ENCODE measurements at places on chromosomes 7 and 10. TPM values are rescaled to one million over a fixed set of nuclear protein-coding genes. Genes with fewer than 3 reads are reported as not detected.

The AKR1C8 gene
- total RNA-seq: not detected

GRCh38 chr10:14583252-14583651 lies 191.4 kb downstream of the FAM107B start:
- no peaks in the 10 kb centered on the region for H3K27me3 ChIP-seq
- H3K4me1 ChIP-seq: no peaks in the 10 kb centered on the region
- no peak overlapping the region for H3K4me3 ChIP-seq
- no peak for DNase-seq
- H3K27ac ChIP-seq: no peak overlapping the region

The CYP3A5 gene
- total RNA-seq: 3.4 TPM

DNA sequence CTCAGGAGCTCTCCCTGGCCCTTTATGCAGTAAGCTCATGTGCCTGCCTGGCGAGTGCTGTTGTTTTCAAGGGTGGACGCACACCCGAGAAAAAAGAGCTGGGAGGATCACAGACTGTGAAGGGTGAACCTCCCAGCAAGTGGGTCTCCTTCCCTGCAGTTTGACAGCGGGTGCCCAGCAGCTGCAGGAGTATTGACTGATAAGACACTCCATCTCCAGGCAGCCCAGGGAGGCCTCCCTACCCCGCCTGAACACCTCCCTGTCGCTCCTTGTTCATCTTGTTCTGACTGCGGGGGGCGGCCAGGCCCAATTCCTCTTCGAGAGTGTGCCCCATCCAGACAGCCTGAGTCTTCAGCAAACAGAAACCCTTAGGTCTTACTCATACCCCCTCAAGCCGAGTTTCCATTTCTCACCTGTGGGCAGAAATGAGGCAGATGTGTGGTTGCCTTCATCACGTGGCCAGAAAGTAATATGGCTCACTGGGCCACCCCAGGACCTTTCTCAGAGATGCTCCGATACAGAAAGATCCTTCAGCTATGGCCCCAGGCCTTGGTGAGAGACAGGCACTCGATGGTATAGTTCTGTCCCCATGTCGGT lies 17.2 kb downstream of the MDH2 start:
- DNase-seq: no peak
- no peaks in the 10 kb centered on the region for H3K4me1 ChIP-seq
- no peak overlapping the region for H3K27ac ChIP-seq
- peaks cover 12% of the 10 kb centered on the region for H3K36me3 ChIP-seq

- H3K4me1 ChIP-seq: no peaks in the 10 kb centered on the region
- no peaks in the 10 kb centered on the region for H3K36me3 ChIP-seq
- H3K27me3 ChIP-seq: no peaks in the 10 kb centered on the region
- no peak for DNase-seq
- no peak overlapping the region for H3K4me3 ChIP-seq
- H3K27ac ChIP-seq: no peak overlapping the region
Observed at GRCh38 chr10:83289373-83289772, 849.9 kb upstream of the GHITM start.

DNA sequence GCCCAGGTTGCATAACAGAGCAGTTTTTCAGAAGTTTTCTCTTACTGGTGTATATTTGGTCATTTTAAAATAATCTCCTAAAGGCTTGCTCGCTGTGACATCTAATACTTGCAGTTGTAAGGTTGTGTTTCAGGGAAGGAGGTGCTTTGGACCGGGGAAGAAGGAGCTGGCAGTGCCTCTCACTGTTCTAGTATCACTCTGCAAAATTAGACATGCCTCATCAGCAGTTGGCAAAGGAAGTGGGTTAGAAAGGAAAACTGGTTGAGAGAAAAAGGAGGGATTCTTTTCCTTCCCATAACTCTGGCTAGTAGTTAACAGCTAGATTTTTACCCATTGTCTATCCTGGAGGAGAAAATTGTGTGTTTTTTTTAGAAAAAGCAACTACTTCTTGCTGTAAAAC lies 34.8 kb downstream of the CUL1 start:
- H3K27me3 ChIP-seq: no peaks in the 10 kb centered on the region
- H3K4me1 ChIP-seq: peaks cover 2% of the 10 kb centered on the region
- peaks cover 5% of the 10 kb centered on the region for H3K36me3 ChIP-seq
- no peak overlapping the region for H3K27ac ChIP-seq
- no peak for DNase-seq

The SLC13A1 gene
- total RNA-seq: not detected

The PPP1R17 gene
- total RNA-seq: not detected

GRCh38 chr7:100015232-100016214 lies at the start of gene ZKSCAN1:
ZKSCAN1 (plus strand) TSS chr7:100015596; CDS start chr7:100023507, 7,911 bp downstream.
- no peaks in the 10 kb centered on the region for H3K27me3 ChIP-seq
- peak; percentile 93 for DNase-seq
- peak within 1 kb of the TSS; percentile 95 for H3K27ac ChIP-seq
- H3K4me3 ChIP-seq: peak within 1 kb of the TSS; percentile 94
- H3K36me3 ChIP-seq: no peaks in the 10 kb centered on the region
- no peaks in the 10 kb centered on the region for H3K4me1 ChIP-seq

The CYP2C19 gene
- not detected for total RNA-seq

DNA sequence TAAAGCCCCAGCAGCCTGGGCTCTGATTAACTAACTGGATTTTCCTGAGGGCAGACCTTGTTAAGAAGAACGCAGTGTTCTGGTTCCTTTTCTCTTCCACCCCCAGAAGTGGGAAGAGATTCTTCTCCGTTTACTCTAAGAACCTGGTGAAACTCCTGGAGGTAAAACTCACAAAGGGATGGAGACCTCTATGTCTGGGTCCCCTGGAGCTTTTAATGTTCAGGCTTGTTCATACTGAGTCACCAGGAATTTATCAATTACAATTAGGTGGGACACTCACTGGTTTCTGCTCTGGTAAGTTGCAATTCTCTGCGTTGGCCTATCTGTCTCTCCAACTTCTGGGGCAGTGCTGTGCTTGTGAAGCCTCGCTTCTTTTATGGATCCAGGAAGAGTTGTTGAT lies 73.3 kb upstream of the CACNB2 start:
- H3K27ac ChIP-seq: no peak overlapping the region
- no peaks in the 10 kb centered on the region for H3K4me1 ChIP-seq
- no peak for DNase-seq
- H3K4me3 ChIP-seq: no peak overlapping the region

The MARVELD1 gene
- 87.4 TPM for total RNA-seq

GRCh38 chr10:61869041-61869675 lies 32.3 kb upstream of the ARID5B start:
- no peak overlapping the region for H3K4me3 ChIP-seq
- DNase-seq: no peak
- H3K27ac ChIP-seq: no peak overlapping the region
- H3K27me3 ChIP-seq: no peaks in the 10 kb centered on the region
- H3K36me3 ChIP-seq: no peaks in the 10 kb centered on the region

GRCh38 chr7:95950698-95951097 lies 178.3 kb downstream of the DYNC1I1 start:
- no peaks in the 10 kb centered on the region for H3K4me1 ChIP-seq
- no peak for DNase-seq
- H3K4me3 ChIP-seq: no peak overlapping the region
- no peak overlapping the region for H3K27ac ChIP-seq
- no peaks in the 10 kb centered on the region for H3K27me3 ChIP-seq
- no peaks in the 10 kb centered on the region for H3K36me3 ChIP-seq

DNA sequence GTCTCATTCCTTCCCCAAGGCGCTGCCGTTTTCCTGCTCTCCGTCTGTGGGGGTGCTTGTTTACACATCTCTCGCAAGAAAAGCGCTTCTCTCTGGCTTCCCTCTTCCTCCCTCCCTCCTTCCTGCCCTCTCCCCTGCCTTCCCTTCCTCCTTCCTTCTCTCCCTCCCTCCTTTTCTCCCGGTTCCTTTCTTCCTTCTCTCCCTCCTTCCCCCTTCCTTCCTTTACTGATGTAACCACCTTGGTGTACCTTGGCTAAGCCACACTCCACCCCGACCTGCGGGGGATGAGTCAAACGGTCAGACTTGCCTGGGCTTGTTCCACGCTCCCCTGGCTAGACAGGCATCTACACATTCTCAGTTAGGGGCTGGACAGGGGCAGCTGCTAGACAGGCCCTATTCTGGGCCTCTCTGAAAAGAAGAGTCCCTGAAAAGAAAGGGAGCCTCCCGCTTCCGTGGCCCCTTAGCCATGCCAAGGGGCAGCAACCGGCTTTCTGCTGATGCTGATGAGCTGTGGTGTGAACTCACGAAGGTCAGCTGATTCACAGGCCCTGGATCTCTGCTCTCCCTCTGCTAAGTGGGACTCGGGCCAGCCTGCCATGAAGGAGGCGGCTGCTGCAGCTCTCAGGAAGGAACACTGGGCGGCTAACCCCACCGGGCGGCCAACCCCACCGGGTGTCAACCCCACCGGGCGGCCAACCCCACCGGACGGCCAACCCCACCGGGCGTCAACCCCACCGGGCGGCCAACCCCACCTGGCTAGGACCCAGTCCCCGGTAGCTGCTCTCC lies 216.8 kb downstream of the TCERG1L start:
- no peaks in the 10 kb centered on the region for H3K27me3 ChIP-seq
- no peaks in the 10 kb centered on the region for H3K36me3 ChIP-seq
- no peak overlapping the region for H3K4me3 ChIP-seq
- no peaks in the 10 kb centered on the region for H3K4me1 ChIP-seq

- no peaks in the 10 kb centered on the region for H3K27me3 ChIP-seq
- DNase-seq: no peak
- peak overlapping the region; percentile 89 for H3K27ac ChIP-seq
- no peaks in the 10 kb centered on the region for H3K36me3 ChIP-seq
Observed at GRCh38 chr10:100535338-100535714, 417 bp upstream of the HIF1AN start.

The AOAH gene
- total RNA-seq: 10.0 TPM

DNA sequence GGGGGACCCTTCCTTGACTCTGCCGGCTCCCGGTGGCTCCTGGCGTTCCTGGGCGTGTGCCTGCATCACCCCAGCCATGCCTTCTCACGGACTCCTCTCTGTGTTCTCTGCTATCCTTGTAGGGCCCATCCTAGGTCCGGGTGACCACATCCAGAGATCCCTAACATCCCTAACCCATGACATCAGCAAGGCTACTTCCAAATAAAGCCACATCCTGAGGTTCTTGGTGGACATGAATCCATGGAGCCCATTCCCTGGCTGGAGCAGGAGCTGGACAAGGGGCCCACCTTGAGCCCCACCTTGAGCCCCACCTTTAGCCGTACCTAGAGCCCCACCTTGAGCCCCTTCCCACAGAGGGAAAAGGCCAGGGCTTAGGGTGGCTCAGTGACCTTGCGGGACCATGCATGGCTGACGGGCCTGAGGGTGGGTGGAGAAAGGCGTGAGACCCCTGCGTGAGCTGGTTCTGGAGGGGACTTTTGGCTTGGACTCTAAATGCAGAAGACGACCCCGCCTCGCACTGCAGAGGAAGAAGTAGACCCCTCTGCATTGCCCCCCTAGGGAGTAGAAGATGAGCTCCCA lies 58.5 kb upstream of the INPP5A start:
- DNase-seq: peak; percentile 47
- no peak overlapping the region for H3K27ac ChIP-seq
- H3K4me1 ChIP-seq: no peaks in the 10 kb centered on the region
- H3K36me3 ChIP-seq: no peaks in the 10 kb centered on the region
- H3K27me3 ChIP-seq: no peaks in the 10 kb centered on the region

The NACAD gene
- total RNA-seq: 10.0 TPM

DNA sequence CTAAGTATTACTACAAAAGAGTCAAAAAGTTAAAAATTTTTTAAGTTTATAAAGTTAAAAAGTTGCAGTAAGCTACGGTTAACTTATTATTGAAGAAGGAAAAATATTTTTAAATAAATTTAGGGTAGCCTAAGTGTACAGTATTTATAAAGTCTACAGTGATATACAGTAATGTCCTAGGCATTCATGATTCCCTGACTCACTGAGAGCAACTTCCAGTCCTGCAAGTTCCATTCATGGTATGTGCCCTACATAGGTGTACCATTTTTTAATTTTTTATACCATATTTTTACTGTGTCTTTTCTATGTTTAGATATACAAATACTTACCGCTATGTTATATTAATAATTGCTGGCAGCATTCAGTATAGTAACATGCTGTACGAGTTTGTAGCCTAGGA lies 92.3 kb downstream of the CTNNA3 start:
- H3K4me3 ChIP-seq: no peak overlapping the region
- H3K36me3 ChIP-seq: no peaks in the 10 kb centered on the region

- no peak overlapping the region for H3K27ac ChIP-seq
- H3K4me1 ChIP-seq: no peaks in the 10 kb centered on the region
- no peak for DNase-seq
- no peaks in the 10 kb centered on the region for H3K36me3 ChIP-seq
- no peaks in the 10 kb centered on the region for H3K27me3 ChIP-seq
Observed at GRCh38 chr7:106080300-106080987, 31.7 kb downstream of the SYPL1 start.

The RGR gene
- not detected for total RNA-seq

DNA sequence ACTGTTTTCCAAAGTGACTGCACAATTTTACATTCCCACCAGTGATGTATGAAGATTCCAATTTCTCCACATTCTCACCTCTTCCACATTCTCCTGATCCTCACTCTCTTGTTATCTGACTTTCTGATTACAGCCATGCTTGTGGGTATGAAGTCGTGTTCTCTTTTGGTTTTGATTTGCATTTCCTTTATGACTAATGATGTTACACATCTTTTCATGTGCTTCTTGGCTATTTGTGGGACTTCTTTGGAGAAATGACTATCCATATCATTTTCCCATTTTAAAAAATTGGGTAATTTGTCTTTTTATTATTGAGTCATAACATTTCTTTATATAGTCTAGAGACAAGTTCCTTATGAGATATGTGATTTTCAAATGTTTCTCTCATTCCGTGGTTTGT lies 10.5 kb upstream of the GIMAP8 start:
- H3K27me3 ChIP-seq: no peaks in the 10 kb centered on the region
- no peaks in the 10 kb centered on the region for H3K36me3 ChIP-seq
- H3K27ac ChIP-seq: no peak overlapping the region
- no peaks in the 10 kb centered on the region for H3K4me1 ChIP-seq

DNA sequence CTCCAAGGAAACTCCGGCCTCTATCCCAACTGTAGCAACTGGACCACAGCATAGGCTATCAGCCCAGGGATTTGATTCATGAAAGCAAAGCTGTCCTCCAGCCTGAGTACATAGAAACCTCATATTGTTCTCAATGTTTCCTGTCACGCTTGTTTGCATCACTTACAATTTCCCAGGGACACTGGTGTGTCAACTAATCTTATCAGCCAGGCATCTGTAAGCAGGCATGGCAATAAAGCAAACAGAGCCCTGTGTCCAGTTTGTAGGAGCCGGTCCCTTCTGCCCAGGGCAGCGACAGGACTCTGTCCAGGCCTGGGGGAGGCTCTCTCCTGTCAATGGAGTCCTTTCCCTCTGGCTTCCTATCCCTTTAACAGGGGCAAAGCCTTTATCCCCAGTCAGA lies 23.0 kb upstream of the CDHR3 start:
- no peaks in the 10 kb centered on the region for H3K4me1 ChIP-seq
- no peaks in the 10 kb centered on the region for H3K27me3 ChIP-seq
- H3K4me3 ChIP-seq: no peak overlapping the region
- DNase-seq: no peak
- H3K27ac ChIP-seq: no peak overlapping the region

- H3K36me3 ChIP-seq: peaks cover 3% of the 10 kb centered on the region
- H3K4me1 ChIP-seq: no peaks in the 10 kb centered on the region
- H3K4me3 ChIP-seq: no peak overlapping the region
- no peak overlapping the region for H3K27ac ChIP-seq
- H3K27me3 ChIP-seq: no peaks in the 10 kb centered on the region
Observed at GRCh38 chr10:16902606-16903005, 85.4 kb upstream of the RSU1 start.
